HEK293T (cell line): ENCODE measurements at places on chromosomes 1 and 21.

- no peak for DNase-seq
Measured at GRCh38 chr21:42232176-42232825, 13.4 kb downstream of the ABCG1 start.

- no peak for DNase-seq
Measured at GRCh38 chr1:64433308-64433707, 36.6 kb upstream of the CACHD1 start.

- no peak for DNase-seq
Measured at GRCh38 chr1:45400049-45400448, 59.8 kb upstream of the MUTYH start.

DNA sequence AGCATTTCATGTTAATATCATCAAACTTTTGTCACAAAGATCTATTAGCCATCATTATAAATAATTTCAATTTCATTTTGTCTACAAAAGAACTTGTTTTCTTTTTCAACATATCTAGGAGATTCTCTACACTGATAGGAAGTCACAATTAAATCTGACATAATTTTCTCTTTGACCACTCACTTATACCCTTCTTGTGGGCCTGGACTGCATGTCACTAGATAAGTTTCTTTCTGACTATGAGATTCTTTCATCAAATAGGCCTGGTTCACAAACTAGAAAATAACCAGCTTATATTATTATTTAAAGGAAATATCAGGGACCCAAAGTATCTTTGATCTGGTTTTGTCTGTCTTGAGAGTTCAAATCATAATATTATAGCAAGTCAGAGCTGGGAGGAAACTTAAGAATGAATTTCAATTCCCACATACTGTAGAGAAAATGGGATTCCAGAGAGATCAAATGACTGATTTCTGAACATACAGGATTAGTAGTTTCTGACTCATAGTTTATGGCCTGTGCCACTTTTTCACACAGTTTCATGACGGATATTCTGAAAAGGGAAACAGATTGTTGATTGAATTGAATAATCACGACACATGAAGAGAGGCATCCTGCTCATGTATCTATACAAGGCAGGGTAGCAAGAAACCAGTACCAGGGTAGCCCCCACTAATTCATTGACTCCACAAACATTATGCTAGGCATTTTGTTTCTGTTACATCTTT is 355.8 kb downstream of the GPATCH2 start:
- DNase-seq: no peak

DNA sequence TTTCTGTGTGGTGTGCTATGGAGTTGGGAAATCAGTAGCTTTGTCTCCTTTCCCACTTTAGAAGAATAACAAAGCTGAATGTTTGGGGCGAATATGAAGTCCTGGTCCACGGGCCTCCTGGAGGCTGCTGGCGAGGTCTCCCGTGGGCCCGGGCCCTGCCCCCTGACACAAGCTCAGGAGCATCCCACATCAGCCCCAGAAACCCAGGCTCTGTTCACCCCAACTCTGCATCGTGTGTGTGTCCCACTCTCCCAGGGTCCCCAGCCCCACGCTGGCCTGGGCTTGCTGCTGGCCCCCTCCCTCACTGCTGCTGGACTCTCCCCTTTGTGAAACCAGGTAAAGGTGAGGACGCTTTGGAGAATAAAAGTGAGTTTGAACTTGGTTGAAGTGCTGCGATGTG is 8.1 kb downstream of the PRDM16 start:
- no peak for DNase-seq

DNA sequence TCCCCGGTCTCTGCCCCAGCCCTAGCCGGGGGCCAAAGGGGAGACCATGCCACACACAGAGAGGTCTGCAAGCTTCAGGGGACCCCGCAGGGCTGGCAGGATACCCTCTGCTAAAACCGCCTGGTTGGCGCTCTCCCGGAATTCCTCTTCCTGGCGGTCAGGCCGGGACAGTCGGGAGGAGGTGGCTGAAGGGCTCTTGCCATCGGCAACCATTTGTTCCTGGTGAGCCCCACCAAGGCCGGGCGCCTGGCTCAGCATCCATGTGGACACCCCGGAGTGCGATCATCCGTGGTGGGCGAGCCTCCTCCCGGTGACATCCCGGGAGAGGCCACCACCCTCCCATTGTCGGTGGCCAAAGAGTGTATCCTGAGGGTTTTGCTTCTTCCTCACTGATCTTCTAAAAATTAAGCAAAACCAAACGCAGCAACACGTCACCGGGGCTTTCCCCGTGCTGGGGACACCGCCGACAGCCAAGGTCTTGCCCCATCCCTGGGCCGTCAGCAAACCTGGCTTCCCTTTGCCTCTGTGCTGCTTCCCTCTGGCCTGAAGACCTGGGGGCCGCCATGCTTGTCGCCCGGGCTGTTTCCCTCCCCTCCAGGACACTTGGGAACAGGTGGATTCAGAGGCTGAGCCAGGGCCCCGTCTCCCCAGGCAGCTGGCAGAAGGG is 59.1 kb upstream of the TTC34 start:
- no peak for DNase-seq
